ENCODE measurements at places on chromosomes 3 and 15.

DNA sequence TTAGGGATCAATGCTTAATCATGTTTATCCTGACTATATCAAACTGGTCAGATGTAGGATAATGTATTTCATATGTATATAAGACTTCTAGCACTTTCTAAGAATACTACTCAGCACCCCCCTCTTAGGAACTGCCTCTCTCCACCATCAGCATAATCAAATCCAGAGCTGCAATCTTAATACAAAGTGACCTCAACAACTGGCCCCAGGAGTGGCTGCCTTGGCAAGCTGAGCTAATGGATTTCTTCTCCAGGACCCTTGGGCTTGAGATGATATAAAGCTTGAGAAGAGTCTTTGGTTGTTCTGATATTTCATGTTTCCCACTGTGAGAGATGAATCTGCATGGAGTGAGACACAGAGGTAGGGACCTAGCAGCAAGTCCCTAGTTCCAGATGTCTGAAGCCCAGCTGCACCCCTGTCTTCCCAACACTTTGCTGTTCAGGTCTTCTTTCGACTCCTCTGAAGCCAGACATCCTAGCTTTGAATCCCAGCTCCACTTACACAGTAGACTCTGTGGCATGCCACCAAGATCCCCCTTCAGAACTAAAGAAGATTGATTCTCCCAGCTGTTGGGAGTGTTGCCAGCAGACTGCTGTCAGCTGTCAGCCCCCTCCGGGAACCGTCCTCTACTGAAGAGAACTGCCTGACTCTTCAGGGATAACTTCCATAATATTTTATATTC, 309.3 kb upstream of the UBE2E2 start:
- no peak for DNase-seq

DNA sequence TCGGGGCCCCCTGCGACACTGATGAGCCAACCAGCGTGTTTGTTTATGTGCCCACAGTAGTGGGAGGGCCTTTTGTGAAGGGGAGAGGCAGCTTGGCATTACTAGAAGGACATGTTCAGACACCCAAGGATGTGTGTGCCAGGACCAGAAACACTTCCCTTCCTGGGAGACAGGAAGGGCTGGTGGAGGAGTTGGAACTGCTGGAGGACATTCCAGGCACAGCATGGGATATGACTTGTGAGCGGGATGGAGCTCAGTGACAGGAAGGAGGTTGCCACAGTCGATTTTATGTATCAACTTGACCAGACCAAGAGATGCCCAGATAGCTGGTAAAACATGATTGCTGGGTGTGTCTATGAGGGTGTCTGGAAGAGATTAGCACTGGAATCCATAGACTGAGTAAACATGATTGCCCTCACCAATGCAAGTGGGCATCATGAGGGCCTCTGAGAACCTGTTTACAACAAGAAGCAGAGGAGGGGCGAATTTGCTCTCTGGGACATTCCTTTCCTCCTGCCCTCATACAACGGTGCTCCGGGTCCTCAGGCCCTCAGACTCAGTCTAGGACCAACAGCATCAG, 106.4 kb upstream of the TLE3 start:
- DNase-seq, result no peak

- no peak for DNase-seq
These were observed 11.6 kb upstream of the CLK3 start for GRCh38 chr15:74603789-74604705.

DNA sequence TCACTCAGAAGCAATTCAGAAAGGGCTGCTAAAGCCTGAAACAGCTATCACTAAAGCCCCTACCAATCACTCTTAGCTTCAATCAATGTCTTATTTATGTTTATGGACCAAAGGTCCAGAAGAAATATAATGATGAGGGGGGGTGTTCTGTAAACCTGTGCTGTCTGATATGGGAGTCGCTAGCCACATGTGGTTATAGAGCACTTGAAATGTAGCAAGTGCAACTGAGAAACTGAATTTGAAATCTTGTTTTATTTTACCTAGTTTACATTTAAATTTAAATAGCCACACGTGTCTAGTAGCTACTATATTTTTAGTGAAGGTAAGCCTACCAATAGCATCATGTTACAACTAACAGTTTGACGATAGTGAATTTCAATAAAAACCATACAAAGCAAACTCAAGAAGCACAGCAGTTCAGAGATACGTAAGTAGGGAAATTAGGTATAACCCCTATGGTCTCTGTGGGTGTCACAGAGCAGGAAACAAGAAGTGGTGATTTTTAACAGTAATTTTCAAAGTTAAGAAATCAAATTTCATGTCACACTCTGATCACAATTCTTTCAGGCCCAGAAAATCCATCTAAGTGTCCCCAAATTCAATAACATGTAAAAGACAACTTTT, 3.6 kb downstream of the POU1F1 start:
- DNase-seq, result no peak

DNA sequence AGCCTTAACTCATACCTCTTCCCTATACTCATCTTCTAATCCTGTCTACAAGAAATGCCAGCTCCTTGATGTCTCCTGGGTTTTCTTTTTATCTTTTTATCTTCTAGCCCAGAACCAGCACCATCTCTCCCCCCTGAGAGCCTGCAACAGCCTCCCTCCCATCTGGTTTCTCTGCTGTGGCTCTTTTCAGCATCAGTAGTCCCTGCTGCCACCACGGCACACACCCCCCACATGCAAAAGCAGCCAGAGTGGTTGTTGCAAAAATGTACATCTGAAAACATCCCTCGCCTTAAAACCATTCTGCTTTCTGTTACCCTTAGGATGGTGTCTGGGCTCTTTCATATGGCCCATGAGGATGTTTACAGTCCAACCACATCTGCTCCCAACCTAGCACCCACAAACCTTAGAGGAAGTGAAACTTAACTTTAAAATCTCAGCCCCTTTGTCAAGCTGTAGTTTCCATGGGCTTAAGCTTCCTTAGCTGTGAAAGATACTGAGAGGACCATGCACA, 775 bp downstream of the TTC21A start:
- no peak for DNase-seq

DNA sequence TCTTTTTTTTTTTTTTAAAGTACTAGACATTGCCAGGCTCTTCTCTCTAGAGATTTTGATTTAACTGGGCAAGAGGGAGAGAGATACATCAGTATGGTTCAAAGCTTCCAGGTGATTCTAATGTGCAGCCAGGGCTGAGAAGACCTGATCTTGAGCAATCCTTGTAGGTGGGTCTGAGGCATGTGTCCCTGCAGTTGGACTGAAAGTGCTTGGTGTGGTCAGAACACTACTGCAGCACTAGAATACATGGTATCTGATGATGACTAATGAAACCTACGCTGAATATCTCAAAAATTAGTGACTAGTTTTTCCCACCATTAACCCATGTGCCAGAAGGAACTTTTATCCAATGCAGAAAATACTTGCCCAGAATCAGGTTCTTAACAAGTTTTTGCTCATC, 34.4 kb upstream of the MYO5C start:
- no peak for DNase-seq

- no peak for DNase-seq
These were observed 516.7 kb upstream of the CFAP20DC start for GRCh38 chr3:59566481-59566975.

- DNase-seq, result no peak
These were observed 525.5 kb downstream of the ZIC1 start for GRCh38 chr3:147934451-147935180.

GRCh38 chr3:139982404-139982803, 47.4 kb downstream of the CLSTN2 start:
- DNase-seq, result no peak

GRCh38 chr3:3172627-3173026, 6.9 kb downstream of the CRBN start:
- no peak for DNase-seq

DNA sequence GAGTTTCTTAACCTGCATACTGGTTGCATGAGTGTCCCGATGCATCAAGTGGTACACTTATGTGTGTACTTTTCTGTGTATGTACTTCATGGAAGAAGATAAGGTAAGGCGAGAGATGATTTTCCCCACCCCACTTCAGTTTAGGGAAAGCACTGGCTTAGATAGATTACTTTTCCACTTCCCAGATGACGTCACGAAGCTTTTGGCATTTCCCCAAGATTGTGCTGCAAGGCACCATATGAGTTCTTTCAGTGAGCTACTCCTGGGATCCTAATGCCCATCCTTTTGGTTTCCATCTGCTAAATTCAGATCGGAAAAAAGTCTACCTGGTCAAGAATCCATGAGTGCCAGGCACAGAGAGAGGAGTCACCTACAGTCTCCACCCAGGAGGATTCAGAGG, 4.5 kb downstream of the IL17RB start:
- DNase-seq, result no peak

DNA sequence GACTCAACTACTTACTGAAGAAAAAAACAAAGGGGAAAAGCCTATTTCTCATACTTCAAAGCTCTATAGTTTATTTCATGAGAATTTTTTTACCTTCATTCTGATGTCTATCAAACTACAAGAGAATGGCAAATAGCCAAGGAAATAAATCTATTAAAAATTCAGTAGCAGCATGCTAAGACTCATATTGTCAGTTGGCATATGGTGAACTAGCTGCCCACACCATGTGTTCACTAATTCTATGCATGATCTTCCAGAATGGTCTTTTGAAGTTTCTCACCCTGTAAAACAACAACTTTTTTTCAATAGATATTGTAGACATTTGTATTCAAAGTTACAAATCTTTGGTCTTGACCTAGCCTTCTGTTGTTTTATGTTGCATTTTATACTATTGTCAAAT, 386.2 kb downstream of the RSL24D1 start:
- DNase-seq, result no peak

DNA sequence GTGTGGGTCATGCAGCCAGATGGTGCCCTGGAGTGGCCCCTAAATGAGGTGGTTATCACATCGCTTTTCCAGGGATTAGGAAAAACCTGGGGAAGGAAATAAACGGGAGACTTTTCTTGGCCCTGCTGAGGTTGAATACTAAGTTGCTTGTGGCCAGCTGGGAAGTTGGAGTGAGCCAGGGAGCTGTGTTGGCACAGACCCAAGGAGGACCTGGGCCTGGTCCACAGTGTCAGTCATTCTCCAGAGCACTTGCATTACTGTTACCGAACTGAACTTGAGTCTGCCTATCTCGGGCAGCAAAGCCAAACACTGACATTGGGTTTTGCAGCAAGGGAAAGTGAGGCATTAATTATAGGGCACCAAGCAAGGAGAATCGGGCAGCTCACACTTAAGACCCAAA, 339.0 kb downstream of the GABRB3 start:
- DNase-seq, result no peak

GRCh38 chr3:104887069-104887468, 479.6 kb upstream of the ALCAM start:
- DNase-seq, result no peak
